ENCODE measurements at places on chromosomes 7 and 10.

- no peak for DNase-seq
Measured at GRCh38 chr10:1142596-1142995, 86.4 kb downstream of the WDR37 start.

DNA sequence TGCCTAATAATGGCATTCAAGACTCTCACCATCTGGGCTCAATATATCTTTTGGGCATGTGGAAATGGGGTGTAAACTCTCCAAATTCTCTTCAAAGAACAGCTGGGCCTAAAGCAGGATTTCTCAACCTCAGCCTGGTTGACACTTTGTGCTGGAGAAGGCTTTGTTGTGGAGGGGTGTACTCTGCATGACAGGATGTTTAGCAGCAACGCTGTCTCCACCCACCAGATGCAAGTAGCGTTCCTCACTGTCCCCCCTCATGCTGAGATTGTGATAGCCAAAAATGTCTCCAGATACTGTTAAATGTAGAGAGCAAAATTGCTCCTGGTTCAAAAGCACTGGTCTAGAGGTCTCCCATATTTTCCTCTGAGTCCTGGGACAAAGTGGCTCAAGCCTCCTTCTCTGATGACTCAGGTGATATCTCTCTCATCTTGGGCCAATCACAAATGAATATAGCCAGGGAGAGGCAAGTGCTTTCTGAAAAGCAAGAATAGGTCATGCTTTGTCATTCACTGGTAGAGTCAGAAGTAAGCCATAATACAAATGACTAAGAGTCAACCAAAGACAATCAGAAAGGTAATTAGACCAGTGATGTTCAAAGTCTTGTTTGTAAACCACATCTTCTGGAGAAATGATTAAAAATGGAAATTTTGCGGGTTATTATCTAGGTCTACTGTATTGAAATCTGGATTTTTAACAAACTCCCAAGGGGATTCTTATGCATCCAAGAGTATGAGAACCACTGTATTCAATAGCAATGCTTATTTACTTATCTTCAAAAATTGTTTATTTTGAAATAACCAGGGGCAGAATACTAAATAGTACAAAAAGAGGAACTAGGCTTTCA is 330.8 kb downstream of the PTEN start:
- peak; percentile 40 for DNase-seq

DNA sequence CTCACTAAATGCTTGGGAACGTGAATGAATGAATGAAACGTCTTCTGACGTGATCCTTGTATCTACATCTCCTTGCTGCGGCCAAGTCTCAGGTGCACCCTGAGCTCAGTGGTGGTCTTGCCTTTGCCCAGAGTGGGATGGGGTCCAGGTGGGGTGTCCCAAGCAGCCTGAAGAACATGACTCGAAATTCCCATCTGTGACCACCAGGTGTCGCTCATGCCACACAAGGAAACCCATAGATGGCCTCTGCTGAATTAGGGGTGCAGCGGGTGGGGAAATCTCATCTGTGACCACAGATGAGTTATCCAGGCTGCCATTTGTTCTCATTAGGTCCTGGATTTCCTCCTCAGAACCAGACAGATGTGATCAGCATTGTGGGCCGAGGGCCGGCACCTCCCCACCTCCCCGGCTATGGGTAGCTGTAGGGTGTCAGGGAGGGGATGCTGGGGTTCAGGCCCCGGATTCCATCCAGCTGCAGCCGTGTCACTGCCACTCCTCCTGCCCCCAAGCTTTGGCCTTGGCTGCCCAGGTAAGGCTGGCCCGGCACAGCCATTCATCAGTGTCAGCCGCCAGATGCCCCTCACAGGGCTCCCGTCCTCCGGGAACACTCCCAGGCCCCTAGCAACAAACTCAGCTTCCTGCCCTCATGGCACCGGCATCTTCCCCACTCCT is 21.0 kb upstream of the GNA12 start:
- DNase-seq, result peak; percentile 72

- no peak for DNase-seq
Measured at GRCh38 chr7:81298951-81299666, 380.3 kb upstream of the SEMA3C start.

- DNase-seq, result peak; percentile 31
Measured at GRCh38 chr7:143283381-143283780, 1.4 kb upstream of the TMEM139 start.

- DNase-seq, result no peak
Measured at GRCh38 chr10:126099366-126099765, 203.0 kb downstream of the FANK1 start.

GRCh38 chr10:27341001-27341400 is 100.4 kb upstream of the ACBD5 start:
- no peak for DNase-seq

DNA sequence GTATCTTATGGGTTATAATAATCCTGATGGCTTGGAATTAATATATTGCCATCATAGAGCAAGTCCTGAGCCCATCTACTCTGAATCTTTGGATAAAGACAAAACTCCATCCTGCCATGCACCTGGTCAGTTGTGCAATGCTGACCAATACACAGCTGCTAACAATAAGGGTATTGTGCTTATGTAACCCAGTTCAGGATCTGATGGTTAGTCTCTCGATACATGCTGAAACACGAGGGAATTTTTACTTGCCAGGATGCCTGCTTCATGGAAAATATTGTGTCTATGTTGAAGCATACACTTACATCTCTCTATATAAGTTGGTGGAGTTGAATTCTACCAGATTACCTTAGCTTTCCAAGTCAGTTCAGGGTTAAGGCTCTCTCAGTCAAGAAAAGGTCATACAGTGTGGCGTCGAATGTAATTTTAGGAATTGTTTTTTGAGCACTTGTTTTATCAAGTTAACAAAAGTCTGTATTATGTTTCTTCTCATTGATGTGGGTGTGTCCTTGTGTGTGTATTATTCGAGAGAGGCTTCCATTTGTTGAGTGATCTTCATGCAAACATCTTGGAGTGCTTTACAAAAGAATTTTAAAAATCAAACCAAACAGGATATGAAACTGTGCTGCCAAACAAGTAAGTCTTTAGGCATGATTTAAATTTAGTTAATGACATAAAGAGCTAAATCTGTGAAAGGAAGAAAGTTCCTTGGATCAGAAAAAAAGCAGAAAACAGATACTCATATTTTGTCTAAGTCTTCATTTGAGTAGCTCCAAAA is 449.1 kb downstream of the SUGCT start:
- no peak for DNase-seq

DNA sequence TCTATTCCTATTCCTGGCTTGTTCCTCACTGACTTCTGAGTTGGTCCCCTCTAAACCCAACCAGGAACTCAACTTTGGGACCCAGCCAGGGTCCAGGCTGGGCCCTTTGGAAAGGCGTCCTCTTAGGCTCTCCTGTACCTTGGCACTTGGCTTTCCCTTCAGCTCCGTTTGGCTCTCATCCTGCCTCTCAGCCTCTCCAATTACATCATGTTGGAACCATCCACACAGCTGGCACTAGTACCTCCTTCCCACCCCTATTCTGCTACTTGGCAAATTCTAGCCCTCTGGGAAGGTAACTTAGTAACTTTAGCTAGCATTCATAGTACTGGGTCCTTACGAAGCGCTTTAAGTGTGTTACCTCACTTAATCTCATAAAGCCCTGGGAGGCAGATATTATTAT is 205.3 kb upstream of the HABP2 start:
- DNase-seq, result no peak

DNA sequence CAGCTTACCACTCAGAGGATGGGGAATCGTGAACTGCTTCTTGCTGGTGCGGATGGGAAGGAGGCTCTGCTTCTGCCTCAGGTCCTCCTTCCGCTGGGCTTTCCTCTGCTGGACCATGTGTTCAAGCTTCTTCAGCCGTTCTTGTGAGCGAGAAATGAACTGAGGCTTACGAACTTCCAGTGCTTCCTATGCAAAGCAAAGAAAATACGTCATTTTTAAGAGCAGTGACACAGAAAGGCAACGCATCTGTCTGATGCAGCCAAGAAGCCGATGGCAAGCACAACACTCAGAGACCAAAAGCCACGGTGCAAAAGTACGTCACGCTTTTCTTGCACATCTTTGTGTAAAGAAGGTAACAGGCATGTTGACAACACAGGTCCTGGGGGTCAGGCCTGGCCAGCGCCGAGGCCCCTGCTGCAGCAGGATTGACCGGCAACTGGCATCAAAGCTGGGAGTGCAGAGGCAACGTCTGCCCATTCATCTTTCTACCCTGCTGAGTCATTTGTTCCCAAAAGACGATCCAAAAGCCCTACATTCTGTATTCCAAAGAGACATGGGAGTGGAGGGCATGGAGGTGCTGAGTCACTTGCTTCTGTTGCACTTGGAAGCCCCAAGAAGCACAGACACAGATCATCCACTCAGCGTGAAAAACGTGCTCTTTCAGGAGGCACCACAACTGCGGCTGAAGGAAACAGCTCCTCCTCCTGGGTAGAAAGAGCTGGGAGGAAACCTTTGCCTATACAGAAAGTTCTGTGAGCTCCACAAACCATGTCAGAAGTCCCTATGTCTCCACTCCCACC is 71.0 kb upstream of the ADAM12 start:
- peak; percentile 22 for DNase-seq

- no peak for DNase-seq
Measured at GRCh38 chr7:89017695-89018094, 222.2 kb upstream of the TEX47 start.

- peak; percentile 100 for DNase-seq
Measured at GRCh38 chr7:149414745-149415390, 46.0 kb downstream of the ZNF777 start.

DNA sequence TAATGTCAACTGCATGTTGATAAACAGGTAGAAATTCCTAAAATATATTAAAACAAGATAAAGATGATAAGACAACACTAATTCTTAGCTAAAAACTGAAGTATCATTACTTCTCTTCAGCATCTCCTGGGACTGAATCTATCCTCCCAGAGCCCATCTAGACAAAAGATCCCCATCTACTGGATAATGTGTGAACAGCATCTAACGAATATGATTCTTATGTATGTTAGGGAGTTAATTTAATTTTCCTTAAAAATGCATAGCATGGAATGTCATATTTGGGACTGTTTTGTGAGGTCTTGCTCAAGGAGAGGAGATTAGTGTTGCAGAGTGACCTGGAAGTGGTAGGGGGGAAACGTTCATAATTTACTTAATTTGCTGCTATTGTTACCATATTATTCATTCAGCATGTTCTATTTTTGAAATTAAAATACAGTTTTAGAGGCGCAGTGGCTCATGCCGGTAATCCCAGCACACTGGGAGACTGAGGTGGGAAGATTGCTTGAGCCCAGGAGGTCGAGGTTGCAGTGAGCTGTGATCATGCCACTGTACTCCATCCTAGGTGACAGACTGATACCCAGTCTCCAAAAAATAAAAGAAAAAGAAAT is 305.1 kb upstream of the CSTF2T start:
- DNase-seq, result peak; percentile 53

Data from mesendoderm (in vitro differentiated cells).